ENCODE measurements at places on chromosomes 3 and 15. TPM values are rescaled to one million over a fixed set of nuclear protein-coding genes. Genes with fewer than 3 reads are reported as not detected.

DNA sequence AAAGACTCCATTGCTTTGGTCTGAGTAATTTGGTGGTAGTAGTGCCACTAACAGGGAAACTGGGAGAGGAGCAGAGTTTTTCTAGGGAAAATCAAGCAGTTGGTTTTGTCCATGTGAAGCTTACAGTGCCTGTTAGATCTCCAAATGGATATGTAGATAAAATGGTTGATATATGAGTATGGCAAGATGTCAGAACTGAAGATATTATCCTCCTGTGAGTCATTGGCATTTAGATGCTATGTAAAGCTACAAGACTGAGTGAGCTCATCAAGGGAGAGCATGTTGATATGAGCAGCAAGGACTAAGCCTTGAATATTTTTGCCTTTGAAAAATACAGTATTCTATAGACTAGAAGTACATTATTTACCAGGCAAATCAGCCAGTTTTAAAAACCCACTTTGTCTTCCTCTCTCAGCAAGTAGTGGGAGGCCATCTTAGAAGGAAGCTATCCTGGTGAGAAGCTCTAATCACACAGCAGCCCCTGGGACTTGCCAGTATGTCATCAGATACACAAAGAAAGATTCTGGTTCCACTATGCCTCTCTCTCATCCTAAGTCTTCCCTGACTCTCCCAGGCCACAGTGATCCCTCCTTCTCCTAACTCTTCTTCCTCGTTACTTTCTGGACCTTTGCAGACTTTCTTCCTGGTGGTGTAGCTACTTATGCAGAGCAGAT, 77.4 kb upstream of the ANKRD28 start:
- DNase-seq = no peak

- no peak for DNase-seq
These were observed 5.2 kb upstream of the YEATS2 start for GRCh38 chr3:183692436-183692835.

DNA sequence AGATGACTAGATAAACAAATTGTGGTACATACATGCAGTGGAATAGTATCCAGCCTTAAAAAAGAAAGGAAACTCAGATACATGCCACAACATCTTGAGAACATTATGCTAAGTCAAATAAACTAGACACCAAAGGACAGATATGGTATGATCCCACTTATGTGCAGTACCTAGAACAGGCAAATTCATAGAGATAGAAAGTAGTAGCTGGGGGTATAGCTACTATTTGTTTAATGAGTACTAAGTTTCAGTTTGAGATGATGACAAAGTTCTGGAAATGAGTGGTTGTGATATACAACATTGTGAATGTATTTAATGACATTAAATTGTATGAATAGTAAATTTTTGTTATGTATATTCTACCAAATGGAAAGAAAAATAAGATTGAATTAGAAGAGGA, 477.2 kb upstream of the CFAP20DC start:
- no peak for DNase-seq

DNA sequence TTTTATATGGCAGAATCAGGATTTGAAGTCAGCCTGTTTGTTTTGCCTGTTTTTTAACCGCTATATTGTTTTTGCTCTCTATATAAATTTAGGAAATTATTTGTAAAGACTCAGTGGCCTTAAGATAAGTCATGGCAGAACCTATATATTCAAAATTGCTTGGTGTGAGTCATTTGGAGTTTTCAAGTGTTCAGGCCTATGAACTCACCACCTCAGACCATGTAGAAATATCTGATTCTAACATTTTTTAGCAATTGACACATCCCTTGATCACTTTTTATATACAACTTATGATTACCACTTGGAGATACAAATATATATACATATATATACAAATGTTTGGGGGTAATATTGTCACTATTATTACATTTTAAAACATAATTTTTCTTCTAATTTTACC, 95.7 kb downstream of the VGLL3 start:
- DNase-seq = no peak

GRCh38 chr3:190024912-190025311, 95.8 kb downstream of the P3H2 start:
- no peak for DNase-seq

GRCh38 chr15:82137261-82137660, 91.4 kb upstream of the MEX3B start:
- DNase-seq = no peak

- no peak for DNase-seq
These were observed 269.2 kb downstream of the ZBBX start for GRCh38 chr3:167110901-167111300.

DNA sequence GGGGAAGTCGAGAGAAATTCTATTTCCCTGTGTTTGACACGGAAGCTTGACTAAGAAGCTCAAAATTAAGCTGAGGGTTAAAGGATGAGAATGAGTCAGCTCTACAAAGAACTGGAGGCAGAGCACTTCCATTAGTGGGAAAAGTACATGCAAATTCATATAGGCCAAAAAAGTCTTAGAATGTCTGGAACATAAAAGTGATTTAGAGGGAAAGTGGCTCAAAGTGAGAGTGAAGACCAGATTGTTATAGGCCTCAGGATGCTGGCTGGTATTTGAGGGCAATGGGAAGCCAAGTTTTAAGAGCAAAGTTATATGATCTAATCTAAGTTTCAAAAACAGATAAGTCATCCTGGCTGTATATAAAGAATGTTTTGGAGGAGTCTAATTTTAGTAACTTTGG, 857.3 kb downstream of the NAALADL2 start:
- no peak for DNase-seq

GRCh38 chr3:60600848-60601247, 650.4 kb downstream of the FHIT start:
- no peak for DNase-seq

LDHAL6B gene
- total RNA-seq = not detected

ZIC4 gene
- 0.20 TPM for total RNA-seq

DZIP1L gene
- 13.7 TPM for total RNA-seq

CPNE9 gene
- 0.37 TPM for total RNA-seq

ITPKA gene
- 3.2 TPM for total RNA-seq

Measured in mucosa of gallbladder (tissue), 1 donor.